ENCODE measurements at places on chromosomes 1 and 21. TPM values are rescaled to one million over a fixed set of nuclear protein-coding genes. Genes with fewer than 3 reads are reported as not detected.

GRCh38 chr1:182984621-182985020 is 31.7 kb upstream of the SHCBP1L start:
- no peak for DNase-seq

- DNase-seq = no peak
These were observed 133.1 kb upstream of the KIAA1614 start for GRCh38 chr1:180779584-180779983.

- DNase-seq = peak; percentile 25
These were observed 841 bp downstream of the CENPF start for GRCh38 chr1:214603819-214604252.

- no peak for DNase-seq
These were observed 513.2 kb downstream of the COL11A1 start for GRCh38 chr1:102595106-102595505.

DNA sequence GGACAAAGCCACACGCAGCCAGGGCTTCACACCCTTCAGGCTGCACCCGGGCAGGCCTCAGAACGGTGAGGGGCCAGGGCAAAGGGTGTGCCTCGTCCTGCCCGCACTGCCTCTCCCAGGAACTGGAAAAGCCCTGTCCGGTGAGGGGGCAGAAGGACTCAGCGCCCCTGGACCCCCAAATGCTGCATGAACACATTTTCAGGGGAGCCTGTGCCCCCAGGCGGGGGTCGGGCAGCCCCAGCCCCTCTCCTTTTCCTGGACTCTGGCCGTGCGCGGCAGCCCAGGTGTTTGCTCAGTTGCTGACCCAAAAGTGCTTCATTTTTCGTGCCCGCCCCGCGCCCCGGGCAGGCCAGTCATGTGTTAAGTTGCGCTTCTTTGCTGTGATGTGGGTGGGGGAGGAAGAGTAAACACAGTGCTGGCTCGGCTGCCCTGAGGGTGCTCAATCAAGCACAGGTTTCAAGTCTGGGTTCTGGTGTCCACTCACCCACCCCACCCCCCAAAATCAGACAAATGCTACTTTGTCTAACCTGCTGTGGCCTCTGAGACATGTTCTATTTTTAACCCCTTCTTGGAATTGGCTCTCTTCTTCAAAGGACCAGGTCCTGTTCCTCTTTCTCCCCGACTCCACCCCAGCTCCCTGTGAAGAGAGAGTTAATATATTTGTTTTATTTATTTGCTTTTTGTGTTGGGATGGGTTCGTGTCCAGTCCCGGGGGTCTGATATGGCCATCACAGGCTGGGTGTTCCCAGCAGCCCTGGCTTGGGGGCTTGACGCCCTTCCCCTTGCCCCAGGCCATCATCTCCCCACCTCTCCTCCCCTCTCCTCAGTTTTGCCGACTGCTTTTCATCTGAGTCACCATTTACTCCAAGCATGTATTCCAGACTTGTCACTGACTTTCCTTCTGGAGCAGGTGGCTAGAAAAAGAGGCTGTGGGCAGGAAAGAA is 8.1 kb downstream of the PSRC1 start:
- DNase-seq = no peak

GRCh38 chr1:29238620-29239002 is 2.3 kb downstream of the PTPRU start:
- no peak for DNase-seq

- no peak for DNase-seq
These were observed 13.3 kb downstream of the FNBP1L start for GRCh38 chr1:93461236-93461635.

DNA sequence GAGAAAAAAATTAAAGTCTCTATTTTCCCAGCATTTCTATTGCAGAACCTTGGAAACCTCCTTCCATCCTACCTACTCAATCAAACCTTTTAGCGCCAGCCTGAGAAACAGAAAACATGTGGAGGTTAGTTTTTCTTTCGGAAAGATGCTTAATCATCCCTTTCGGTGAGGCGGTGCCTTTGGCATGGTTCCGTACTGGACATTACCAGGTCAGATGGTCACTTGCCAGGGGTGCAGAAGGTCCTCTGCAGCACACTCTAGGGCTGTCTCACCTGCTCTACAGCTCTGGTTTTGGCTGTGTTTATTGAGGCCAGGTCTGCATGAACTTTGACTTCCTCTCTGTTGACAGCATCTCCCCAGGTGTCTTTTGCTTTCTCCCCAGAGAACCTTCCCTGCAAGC is 121.5 kb downstream of the PLD5 start:
- DNase-seq = no peak

DNA sequence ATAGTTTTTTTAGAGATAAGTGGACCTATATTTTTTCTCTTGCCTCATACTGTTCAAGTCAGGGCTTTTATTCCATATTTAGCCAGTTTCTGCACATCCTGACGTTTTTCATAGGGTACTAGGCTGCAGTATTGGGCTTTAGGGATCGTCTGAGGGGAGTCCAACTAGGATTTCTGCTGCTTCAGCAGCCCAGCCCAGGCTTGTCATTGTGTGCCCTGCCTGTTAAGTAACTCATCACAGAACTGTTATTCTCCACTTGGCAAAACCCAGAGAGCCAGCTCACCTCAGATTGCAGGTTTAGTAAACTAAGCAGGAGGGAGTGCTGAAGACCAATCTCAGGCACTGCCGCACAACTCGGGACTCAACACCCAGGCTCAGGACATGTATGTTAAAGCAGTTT is 2.8 kb downstream of the GALNT2 start:
- peak; percentile 35 for DNase-seq

- DNase-seq = no peak
These were observed 131.0 kb upstream of the HMCN1 start for GRCh38 chr1:185603158-185603557.

DNA sequence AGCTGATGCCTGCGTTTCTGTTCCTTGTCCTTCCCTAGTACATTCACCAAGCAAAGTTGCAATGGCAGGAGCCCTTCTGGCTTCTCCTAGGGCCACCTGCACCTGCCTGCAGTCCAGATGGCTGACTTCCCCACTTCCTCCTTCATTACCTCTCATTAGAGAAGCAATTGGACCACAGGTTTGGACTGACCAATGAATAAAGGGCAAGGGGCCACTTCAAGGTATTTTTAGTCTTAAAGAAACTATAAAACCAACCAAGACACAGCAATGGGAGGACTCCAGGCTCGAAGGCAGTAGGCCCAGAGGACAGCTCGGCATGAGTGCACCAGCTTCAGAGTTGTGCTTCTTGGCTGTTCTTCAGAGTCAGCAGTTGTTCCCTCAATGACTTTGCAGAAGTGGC is 60.8 kb upstream of the ROR1 start:
- no peak for DNase-seq

DNA sequence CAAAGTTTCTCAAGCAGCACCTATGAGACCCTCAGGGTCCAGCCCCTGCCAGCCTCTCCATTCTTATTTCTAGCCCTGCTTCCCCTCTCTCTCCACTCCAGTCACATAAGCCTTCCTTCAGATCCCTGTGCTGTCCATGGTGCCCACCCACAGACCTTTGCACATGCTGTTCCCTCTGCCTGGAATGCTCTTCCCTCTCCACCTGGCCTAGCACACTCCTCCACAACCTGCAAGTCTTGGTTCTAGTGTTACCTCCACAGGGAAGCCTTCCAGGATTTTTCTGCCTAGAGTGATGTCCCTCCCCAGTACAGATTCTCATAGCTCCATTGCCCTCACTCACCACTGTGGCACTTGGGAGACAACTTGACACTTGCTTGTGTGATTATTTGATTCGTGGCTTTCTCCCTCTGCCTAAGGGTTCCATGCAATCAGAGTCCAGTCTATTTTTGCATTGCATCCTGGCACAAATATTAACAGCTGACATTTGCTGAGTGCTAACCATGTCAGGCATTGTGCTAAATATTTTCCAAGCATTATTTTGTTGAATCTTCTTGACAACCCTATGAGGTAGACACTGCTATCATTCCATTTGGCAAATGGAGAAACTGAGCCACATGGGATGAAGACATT is 127.3 kb downstream of the SYF2 start:
- DNase-seq = no peak

DNA sequence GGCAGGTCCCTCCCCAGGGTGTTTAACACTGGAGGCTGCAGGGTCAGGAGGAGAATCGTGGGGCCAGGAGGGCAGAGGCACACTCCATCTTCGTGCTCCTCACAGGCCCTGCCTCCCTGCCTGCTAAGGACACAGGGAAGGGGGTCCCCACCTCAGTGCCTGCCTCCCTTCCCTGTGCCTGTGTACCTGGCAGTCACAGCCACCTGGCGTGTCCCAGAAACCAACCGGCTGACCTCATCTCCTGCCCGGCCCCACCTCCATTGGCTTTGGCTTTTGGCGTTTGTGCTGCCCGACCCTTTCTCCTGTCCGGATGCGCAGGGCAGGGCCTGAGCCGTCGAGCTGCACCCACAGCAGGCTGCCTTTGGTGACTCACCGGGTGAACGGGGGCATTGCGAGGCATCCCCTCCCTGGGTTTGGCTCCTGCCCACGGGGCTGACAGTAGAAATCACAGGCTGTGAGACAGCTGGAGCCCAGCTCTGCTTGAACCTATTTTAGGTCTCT is 623 bp upstream of the BGLAP start:
- no peak for DNase-seq

DNA sequence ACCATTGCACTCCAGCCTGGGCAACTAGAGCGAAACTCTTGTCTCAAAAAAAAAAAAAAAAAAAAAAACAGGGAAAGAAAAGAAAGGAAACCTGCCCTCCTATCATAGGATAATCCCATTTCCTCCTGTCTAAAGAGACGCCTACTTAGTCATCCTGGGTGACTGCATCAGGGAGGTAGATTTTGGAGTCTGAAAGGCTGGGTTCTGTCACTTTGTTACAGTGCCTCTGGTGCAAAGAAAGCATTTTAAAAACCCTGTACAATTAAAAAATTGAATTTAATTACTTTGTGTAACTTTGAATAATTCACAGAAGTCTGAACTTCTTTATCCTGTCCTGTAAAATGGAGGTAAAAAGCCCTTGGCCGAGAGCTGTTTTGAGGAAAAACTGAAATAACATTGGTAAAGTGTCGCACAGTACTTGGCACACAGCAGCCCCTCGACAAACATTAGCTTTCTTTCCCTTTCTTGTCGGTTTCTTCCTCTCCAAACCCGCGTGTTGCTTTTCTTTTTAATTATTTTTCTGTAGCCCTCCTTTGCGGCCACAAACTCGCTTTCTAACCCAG is 657 bp upstream of the HDAC1 start:
- DNase-seq = no peak

GRCh38 chr1:111639602-111640198 is 20.1 kb downstream of the RAP1A start:
- no peak for DNase-seq

GRCh38 chr21:31382060-31382459 is 38.0 kb upstream of the TIAM1 start:
- no peak for DNase-seq

Gene ILDR2
- total RNA-seq = 34.3 TPM

Gene RAB7B
- total RNA-seq = 0.22 TPM

Gene YOD1
- 17.7 TPM for total RNA-seq

Gene CASZ1
- 3.4 TPM for total RNA-seq

Gene FMO4
- total RNA-seq = 3.9 TPM

Gene GJA8
- total RNA-seq = not detected

Gene EPHA2
- total RNA-seq = 40.9 TPM

Gene C4BPB
- not detected for total RNA-seq

Gene TMEM61
- not detected for total RNA-seq

Gene CD53
- not detected for total RNA-seq

Gene IKBKE
- 0.26 TPM for total RNA-seq
